MG63 (cell line): ENCODE measurements at places on chromosomes 6 and 20. TPM values are rescaled to one million over a fixed set of nuclear protein-coding genes. Genes with fewer than 3 reads are reported as not detected.

DNA sequence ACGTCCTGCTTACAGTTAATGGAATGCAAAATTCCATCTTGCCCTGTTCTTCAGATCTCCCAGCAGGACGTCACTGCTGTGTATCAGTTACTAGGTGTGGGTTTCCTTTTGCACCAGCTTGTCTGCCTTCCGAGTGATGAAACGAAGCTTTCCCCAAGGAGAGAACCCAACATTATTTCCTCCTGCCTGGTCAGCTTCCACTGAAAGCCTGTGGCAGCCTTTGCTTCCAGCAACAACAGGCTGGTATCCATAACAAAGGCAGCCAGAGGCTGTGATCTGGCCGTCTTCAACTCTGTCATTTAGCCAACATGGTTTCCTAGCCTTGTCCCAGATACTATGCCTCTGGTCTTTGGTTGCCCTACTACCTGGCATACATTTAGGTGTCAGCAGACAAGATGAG lies 78.9 kb upstream of the HEY2 start:
- DNase-seq = no peak

DNA sequence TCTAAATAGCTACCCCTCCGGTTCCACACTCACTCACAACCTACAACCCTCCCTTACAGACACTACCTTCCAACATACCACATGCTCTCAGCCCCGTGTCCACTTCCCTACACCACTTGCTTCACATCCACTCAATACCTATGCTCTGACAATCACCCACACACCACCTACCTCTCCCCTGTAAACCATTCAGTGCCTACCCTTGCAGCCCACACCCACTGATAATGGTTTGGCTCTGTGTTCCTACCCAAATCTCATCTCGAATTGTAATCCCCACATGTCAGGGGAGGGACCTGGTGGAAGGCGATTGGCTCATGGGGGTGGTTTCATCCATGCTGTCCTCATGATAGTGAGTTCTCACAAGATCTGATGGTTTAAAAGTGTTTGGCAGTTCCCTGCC lies 9.8 kb upstream of the ZNF343 start:
- DNase-seq = no peak

DNA sequence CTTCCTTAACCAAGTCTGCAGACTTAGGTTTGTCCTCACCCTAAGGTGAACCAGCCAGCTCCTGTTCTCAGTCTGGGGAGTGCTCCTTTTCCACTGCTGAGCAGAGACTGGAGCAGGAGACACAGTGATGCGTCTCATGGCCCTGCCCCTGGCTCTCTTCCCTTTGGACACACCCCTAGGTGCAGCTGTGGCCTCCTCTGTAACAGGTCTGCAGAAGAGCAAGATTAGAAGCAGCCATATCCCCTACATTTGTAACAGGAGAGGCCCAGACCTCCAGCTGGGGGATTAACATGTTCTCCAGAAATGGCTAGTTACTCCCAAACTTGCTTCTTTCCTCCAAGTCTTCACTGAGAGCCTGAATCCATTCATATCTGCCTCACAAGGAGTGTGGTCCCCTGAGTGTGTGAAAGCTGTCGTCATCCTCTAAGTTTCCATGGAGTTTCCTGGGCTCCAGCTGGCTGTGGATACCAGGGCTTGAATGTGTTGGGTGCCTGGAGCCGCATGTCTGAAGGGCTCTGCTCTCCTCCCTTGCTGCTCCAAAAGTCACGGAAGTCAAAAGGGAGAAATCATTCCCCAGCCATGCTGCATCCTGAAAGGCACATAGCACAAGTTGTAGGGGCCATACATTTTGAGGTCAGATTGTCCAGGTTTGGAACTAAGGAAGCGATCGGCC lies 57.7 kb downstream of the PPP1R14C start:
- no peak for DNase-seq

Gene SPEF1
- total RNA-seq = 0.95 TPM in 1 of 2 replicates, not detected in the other

DNA sequence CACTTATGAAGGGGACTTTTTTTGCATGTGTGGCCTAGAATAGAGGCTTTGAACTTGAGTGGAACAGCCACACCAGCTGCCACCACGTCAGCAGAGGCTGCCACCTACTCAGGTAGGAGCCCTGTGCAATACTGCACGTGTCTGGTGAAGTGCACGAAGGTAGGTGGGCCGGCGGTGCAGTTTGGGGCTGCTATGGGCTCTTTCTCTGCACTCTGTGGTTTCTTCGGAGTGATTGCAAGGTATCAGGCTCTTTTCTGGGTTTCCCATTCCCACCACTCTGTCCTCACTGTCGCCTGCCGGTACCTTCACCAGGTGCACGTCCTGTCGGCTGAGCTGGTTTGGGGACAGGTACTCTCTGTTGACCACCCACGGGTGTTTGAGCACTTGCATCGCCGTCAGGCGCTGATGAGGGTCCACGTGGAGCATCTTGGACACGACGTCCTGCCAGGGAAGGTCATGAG lies 30.8 kb upstream of the MPC1 start:
- no peak for DNase-seq

DNA sequence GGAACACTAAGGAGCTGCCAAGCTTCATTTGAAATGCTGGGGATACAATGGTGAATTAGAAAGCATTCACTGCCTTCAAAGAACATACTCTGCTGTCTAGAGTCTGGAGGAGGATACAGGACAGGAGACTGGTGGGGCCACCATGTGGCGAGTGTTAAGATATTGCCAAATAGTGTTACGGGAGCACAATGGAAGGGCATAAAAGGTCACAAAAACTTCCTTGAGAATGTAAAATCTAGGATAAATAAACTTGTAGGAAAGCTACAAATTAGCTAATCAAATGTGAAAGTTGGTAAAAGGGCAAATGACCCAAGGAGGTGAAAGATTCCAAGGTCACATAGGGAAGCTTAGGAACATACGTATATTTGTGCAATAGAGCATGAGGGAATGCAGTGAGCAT lies 271.7 kb downstream of the RFPL4B start:
- no peak for DNase-seq

DNA sequence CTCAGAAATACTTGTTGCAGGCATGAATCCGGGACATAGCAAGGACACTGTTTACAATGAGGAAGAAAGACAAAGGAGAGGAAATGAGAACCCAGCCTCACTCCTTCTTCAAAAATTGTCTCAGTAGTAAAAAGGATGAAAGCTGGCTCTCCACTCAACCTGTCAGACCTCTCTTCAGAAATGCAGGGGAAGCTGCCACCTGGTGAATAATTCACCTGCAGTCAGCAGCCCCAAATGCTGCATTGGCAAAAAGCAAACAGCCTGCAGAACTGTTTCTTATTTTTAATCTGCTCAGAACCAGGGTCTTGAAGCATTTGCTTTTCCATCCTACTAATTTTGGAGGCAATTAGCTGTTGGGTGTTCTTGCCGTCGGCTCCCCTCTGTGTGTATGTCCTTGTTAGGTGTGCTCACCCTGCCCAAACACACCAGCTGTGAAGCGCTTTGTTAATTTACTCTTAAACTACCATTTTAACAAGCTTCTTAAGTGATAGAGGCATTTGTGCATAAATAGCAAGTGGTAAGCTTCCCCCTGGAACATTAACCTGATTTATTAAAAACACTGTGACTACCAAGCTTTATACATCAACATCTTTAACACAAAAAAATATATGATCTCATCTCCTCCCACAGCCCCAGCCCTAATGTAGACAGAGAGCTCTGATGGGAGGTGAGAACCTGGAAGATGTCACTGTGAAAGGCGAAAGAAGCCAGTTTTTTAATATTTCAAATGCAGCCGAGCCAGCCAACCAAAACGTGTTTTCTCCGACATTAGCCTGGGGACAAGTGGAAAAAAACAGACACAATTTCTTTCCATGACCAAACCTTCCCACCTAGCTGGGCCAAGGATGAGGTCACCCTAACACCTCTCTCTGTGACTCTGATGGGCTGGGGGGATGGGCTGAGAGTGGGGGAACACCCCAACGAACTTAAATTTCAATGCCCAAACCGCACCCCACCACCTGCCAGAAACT lies 451.0 kb upstream of the SULF2 start:
- DNase-seq = no peak

DNA sequence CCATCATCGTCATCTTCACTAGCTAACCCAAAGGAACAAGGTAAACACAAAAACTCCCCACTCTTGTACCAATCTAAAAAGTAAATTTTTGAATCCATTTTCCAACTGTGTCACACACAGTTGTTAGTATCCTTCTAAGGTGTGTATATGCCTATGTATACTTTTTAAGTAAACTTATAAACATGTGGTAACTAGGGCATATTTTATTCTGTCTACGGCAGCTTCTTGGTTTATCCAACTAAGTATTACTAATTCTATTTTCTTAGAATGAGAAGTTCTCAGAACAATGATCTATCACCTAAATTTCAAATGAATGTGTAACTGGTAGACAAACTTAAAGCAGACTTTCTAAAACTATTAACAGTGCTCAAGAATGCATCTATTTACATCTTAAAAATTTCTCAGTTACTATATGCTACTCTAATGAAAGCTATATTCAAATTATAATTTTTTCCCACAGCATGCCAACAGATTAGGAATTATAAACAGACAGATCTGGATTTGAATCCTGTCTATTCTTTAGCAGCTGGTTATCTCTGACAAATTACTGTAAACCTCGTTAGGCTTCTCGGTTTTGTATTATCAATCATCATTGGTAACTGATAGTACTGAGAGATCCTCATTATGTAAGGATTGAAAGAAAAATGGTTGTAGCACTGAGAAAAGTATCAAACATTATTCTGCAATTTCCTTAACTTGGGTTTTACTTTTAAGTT lies 1.8 kb upstream of the PLN start:
- no peak for DNase-seq

GRCh38 chr20:57408536-57409233 lies 17.5 kb downstream of the RBM38 start:
- DNase-seq = no peak

Gene CFAP61
- not detected in 2 replicates for total RNA-seq

GRCh38 chr6:68339488-68340131 lies 295.5 kb upstream of the ADGRB3 start:
- DNase-seq = no peak

DNA sequence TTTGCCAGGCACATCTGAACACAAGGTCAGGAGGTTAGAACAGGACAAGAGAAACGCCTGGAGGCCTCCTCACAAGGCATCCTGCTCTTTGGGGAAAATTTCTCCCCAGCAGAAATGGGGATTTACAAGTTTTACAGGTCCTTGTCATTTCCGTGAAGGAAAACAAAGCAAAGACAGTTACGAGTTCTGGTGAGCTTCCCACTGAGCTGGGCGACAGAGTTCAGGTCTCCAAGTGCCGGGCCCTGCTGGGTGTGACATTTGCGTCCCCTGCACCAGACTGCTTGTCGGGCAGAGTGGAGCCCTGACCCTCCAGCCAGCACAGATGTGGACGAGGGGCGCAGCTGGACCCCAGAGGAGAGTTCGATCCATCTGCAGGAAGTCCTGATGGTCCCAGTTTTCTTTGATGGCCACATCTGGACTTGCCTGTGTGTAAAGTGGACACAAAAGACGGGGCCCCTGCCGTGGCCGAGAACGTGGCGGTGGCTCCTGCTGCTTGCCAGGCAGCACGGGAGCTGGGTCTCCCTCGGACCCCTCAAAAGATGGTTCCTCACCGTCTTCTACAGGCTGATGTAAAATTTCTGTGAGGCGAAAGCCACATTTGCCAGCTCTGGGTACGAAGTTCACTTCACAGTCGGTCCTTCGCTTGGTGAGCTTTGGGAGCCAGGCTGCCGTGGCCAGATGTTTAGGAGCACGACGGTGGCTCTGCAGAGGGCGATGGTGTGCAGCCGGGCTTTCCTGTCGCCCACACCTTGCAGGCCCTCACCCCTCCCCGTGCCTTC lies 5.2 kb upstream of the ADRM1 start:
- DNase-seq = no peak

GRCh38 chr6:139762587-139763031 lies 388.2 kb upstream of the CITED2 start:
- DNase-seq = no peak

DNA sequence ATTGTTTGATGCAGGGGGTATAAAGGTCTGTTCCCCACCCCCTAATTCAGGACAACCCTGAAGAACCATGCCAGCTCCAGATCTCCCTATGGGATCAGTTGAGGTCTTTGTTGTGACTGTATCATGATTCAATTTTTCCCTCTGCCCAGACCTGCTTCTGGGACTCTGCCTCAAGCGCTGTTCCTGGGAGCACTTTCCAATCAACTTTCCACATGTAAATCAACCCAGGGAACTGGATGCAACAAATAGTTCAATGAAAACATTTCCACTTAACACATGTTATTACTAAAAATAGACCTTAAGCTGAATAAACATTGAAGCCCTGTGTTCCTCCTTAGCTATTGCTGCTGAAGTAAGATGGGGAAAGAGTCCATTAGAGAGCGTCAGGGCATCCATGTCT lies 139.5 kb downstream of the C6orf58 start:
- no peak for DNase-seq

DNA sequence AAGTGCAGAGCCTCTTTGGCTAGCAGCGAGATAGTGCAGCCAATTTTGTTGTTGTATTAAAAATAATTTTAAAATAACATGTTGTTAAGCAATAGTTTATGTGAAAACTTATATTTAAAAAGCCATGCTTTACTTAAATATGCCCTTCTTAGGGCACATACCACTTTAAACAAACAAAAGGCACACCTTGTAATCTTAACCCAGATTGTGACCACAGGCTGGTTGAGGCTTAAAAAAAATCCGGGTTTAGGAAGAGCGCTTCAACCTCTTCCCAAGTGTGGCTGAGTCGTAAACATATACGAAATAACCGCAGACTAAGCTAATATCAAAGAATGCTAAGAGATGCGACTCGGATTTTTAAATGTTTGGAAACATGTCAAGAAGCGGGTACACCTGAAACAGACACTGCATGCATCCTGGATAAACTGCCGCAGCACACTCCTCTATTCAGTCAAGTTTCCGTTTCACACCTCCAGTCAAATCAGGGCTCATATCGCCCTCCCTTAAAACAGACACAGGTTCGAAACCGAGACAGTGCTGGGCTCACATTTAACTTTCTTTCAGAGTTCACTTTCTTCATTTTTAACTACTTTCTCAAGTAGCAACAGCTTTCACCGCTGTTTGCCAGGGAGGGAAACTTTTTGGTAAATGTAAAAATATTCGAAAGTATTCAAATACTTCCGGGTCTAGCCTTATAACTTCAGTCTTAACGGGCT lies 1.5 kb downstream of the DEK start:
- no peak for DNase-seq

DNA sequence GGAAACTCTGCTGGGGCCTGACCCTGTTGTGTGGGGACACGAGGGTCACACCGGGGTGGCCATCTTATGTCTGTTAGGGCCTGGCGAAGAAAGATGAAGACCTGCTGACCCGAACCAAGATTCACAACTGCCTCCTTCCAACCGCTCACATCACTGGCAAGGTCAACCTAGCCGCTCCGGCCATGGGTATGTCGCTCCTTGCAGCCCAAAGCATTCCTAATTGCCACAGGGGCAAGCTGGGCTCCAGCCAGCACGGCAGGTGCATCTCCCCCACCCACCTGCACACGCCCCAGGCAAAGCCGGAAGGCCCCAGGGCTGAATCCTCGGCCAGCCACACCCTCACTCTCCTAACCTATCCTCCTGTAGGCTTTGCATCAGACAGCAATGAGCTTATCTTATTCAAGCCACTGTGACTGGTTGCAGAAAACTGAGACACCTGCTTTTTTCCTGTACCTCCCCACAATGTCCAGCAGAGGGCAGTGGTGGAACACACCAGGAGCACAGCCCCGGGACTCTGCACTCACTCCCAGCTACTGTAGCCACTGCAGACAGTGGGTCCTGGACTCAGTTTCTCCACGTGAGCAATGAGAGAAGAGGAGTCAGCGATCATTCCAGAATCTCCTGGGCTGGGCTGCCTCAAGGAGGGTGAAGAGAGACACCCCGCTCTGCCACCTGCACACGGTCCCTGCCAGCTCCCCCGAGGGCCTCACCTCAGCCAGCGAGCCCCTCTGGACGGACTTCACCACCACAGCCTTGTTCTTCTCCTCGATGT lies 170.2 kb downstream of the PREX1 start:
- peak; percentile 50 for DNase-seq
